ENCODE measurements at places on chromosomes 11 and 22. TPM values are rescaled to one million over a fixed set of nuclear protein-coding genes. Genes with fewer than 3 reads are reported as not detected.

DNA sequence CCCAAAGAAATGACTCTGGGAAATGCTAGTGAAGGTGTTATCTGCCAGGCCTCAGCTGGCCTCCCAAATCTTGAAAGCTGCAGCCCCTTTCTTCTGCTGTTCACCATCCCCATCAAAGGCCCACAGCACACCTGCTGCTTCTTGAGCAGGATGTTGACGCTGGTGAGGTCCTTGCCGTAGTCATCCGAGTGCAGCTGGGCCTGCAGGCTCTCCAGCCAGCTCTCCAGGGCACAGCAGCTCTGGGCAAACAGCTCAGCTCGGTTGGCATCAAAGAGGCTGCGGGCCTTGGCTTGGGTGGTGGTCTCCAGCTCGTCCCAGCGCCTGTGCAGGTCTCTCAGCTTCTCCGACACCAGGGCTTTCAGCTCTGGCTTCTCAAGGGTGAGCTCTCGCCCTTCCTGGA, 18.5 kb upstream of the RBM4B start:
- no peak for DNase-seq

- no peak for DNase-seq
Measured at GRCh38 chr11:34929794-34930763, 13.7 kb downstream of the PDHX start.

DNA sequence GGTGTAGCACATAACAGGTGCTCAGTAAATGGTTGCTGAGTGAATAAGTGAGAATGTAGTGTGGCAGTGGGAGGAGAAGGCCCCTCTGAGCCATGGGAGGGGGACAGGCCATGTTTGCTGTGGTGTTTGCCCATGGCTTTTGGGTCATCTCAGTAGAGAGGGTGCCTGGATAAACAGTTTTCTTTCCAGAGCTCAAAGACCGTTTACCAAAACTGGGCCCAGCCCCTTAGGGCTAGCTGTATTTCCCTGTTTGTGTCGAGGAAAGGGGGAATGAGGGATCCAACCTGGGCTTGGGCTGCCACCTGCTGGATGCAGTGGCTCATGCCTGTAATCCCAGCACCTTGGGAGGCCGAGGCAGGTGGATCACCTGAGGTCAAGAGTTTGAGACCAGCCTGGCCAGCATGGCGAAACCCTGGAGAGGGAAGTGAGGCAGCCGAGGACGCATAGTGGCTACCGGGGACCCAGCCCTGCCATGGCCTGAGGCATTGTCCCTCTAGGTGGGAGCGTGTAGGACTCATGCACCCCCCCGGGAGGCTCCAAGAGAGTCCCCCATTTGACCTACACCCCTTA, 8.7 kb upstream of the LTO1 start:
- peak; percentile 49 for DNase-seq

DNA sequence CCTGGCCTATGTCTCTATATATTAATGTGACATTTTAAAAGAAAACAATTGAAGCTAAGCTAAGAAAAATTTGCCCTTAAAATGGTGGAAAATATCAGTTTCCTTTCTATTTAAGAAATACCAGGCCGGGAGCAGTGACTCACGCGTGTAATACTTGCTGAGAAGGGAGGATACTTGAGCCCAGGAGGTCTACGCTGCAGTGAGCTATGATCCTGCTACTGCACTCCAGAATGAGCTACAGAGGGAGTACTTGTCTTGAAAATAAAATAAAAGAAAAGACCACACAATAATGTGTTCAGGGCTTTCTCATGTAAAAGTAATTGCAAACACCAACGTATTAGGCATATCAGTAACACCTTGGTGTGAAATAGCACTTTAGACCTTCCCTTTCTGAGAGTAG, 1.4 kb upstream of the PRSS23 start:
- peak; percentile 81 for DNase-seq

The BARX2 gene
- total RNA-seq = 0.51 TPM

DNA sequence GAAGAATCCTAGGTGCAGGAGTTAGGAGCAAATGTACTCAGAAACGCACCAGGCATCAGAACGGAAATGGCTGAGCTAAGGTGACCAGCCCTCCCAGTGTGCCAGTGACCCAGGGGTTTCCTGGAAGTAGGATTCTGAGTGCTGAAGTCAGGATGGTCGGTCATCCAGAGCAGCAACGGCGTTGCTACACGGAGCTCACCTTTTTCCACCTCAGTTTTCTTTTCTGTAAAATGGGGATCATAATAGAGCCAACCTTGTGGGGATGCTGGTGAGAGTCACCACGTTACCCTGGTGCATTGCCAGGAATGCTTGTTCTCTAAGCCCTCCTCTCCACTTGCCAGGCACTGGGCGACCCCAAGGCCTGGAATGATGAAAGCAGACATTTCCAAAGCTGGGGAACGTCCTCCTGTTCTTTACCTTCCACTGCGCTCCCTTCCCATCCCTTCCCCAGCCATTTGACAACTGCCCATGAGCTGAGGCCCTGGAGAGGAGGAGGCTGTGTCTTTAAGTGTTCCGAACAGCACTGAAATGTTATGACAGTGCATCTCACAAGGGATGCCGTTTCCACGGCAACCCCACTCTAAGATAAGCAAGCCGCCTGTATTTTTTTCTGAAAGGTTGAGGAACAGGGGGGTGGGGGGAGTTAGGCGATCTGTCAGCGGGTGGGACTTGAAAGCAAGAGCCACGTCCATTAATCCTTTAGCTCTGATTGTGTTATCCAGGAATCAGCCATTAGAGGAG, 66.8 kb downstream of the TSPAN18 start:
- no peak for DNase-seq

The CDC42BPG gene
- total RNA-seq = 0.06 TPM

DNA sequence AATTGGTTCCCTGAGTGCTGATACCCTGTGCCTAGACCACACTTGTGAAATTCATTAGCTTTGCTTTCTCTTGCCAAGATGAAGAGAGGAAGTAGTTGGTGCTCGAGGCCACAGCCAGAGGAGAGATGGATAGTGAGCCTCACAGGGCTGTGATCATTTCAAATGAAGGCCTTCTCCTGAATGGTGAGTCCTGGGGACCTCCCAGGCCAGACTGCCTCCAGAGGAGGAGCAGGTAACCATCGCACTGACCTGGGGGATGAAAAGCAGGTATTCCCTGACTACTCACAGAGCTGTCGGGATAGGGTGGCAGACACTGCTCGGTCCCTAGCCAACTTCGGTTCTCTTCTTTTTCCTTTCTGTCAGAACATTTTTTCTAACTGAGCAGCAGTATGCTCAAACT, 4.8 kb upstream of the FXYD6 start:
- no peak for DNase-seq

- no peak for DNase-seq
Measured at GRCh38 chr22:50563413-50564160, 868 bp upstream of the SYCE3 start.

DNA sequence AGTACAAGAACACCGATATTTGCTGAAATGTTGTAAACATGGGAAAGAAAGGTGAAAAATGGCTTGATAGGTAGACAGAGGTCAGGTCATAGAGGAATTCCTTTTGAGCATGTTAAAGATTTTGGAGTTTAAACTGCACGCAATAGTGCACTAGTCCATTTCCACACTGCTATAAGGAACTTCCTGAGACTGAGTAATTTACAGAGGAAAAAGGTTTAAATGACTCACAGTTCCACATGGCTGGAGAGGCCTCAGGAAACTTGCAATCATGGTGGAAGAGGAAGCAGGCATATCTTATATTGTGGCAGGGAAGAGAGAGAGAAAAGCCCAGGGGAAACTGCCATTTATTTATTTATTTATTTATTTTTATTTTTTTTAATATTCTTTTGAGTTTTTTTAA, 5.0 kb downstream of the OR10A5 start:
- DNase-seq = no peak

- DNase-seq = peak; percentile 67
Measured at GRCh38 chr11:102494216-102494615, 36.3 kb downstream of the MMP7 start.

- peak; percentile 4 for DNase-seq
Measured at GRCh38 chr11:88709567-88709966, 356.2 kb downstream of the GRM5 start.

The KDM4E gene
- total RNA-seq = not detected

GRCh38 chr11:13899603-13900002, 62.9 kb upstream of the SPON1 start:
- DNase-seq = no peak

The MMP27 gene
- total RNA-seq = not detected

DNA sequence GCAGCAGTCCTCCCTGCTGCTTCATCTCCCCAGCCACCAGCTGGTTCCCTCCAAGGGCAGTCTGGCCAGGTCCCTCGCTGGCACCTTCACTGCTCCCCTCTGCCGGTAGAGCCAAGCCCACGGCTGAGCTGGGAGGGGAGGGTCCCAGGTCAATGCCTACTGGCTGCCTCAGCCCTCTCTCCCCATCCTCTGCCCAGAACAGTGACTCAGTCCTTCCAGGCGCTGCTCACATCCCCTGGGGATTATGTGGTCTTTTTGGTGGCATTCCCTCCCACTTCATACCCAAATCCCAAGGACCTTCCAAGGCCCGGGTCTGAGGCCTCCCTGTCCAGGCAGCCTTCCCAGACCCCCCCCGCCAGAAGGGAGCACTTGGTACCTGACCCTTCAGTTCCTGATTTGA, 44.9 kb downstream of the WNT7B start:
- DNase-seq = peak; percentile 72

GRCh38 chr22:29306835-29307595, 565 bp downstream of the GAS2L1 start:
- DNase-seq = peak; percentile 84

- no peak for DNase-seq
Measured at GRCh38 chr11:76148231-76148630, 58.1 kb downstream of the WNT11 start.
